ENCODE measurements at places on chromosomes 2 and 18.

DNA sequence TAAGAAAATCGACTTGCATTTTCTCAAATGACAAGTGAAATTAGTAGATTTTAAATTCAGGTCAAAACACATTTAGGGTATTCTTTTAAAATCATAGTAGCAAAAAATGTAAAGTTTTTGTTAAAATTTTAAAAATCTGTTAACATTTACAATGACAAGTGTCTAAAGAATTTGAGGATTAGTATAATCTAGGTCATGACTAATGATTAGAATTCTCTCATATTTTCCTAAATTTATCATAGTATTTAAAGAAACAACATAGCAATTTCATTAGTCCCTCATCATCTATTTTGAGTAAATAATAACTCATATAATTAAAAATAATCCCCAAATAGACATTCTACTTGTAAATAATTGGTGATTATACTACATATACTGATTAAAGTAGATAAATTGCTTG, 23.6 kb downstream of the THUMPD2 start:
- no peak for DNase-seq

GRCh38 chr2:200944467-200945394, 18.7 kb downstream of the ORC2 start:
- no peak for DNase-seq

GRCh38 chr2:53576166-53576565, 191.4 kb upstream of the CHAC2 start:
- no peak for DNase-seq

GRCh38 chr2:169928463-169928864, 101.2 kb downstream of the UBR3 start:
- no peak for DNase-seq

- no peak for DNase-seq
Observed at GRCh38 chr18:71131918-71132317, 843.1 kb downstream of the SOCS6 start.

GRCh38 chr2:216533609-216534008, 35.0 kb downstream of the RPL37A start:
- DNase-seq: no peak

DNA sequence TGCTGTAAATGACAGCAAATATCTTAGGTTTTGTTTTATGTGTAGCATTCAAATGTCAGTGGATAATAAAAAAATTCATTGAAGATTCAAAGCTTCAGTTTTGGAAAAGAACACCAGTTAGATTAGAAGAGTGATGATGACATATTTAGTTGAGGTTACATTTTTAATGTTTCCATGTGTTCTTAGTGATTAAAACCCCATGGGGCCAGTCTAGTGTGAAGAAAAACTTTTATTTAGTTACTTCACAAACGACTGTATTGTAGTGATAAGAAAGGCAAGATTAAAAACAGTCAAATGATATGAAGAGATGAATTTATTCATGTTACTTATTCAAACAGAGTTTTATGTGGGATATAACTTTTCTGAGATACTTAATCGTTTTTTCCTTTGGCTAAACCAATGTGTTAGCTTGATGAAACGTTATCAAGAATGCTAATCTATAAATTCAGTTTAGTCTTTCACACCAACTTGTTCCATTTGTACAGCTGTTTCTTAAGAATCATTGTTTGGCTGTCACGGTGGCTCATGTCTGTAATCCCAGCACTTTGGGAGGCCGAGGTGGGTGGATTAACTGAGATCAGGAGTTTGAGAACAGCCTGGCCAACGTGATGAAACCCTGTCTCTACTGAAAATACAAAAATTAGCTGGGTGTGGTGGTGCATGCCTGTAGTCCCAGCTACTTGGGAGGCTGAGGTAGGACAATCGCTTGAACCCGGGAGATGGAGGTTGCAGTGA, 11.6 kb downstream of the BMPR2 start:
- DNase-seq: no peak

- no peak for DNase-seq
Observed at GRCh38 chr2:148483665-148484064, 160.9 kb upstream of the EPC2 start.

DNA sequence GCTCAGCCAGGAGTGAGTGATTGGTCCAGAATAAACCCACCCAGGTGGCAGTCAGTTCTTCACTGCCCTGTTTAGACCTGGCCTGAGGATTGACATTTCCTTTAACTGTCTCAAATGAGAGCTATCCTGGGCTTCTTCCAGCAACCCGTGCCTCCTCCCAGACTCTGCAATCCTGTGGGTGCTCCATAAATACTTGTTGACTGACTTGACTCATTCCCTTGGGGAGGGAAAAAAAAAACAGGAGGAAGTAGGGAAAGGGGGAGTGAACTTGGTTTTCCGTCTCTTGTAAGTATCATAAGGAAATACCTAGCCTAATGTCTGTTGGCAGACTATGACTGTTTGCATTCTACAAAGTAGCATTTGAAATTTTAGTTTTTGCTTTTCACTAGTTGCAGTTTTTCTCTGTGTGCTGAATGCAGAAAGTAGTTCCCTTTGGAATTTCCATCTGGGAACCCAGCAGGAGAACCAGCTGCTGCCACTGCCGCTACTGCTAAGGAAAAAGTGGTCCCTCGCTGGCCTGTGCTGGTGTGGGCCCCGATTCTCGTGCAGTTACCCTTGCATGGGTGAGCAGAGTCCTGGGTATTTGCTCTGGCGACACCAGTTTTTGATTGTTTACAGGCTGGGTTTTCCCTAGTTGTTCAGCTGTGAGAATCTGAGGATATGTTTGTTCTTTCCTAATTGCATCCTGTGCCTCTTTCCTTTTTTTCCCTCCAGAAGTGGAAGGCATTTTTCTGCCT, 78.8 kb downstream of the TGOLN2 start:
- DNase-seq: no peak

- DNase-seq: no peak
Observed at GRCh38 chr2:122139739-122140420, 384.4 kb downstream of the TSN start.

- no peak for DNase-seq
Observed at GRCh38 chr2:50443868-50444630, 587.9 kb downstream of the NRXN1 start.

GRCh38 chr2:71598526-71598925, 145.2 kb downstream of the DYSF start:
- no peak for DNase-seq

GRCh38 chr2:223591596-223591995, 10.6 kb downstream of the SCG2 start:
- no peak for DNase-seq

GRCh38 chr2:101426822-101427221, 39.5 kb upstream of the CREG2 start:
- DNase-seq: no peak

GRCh38 chr2:162196638-162197037, 44.6 kb upstream of the GCG start:
- DNase-seq: no peak

- DNase-seq: no peak
Observed at GRCh38 chr2:37586663-37587317, 84.7 kb downstream of the CDC42EP3 start.

DNA sequence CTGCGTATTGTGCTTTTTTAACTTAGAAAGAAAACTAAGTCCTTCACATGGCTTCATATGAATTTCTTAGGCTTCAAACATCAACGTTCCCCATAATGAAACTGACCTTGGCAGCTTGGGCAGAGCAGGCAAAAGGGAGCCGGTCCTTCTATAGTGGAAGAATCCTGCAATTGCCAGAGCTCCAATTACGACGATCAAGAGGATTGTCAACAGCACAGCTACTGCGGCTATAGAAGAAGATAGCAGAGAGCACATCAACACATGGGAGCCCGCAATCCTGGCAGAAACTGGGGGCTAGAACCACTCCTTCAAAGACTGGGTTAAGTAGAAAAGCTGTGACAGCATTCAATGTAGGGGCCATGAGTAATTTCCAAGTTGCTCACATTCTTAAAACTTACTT, 69.8 kb downstream of the DHRS9 start:
- no peak for DNase-seq

GRCh38 chr2:239735131-239735828, 289.9 kb downstream of the NDUFA10 start:
- no peak for DNase-seq

GRCh38 chr2:72153924-72154323, 6.3 kb upstream of the CYP26B1 start:
- DNase-seq: no peak

DNA sequence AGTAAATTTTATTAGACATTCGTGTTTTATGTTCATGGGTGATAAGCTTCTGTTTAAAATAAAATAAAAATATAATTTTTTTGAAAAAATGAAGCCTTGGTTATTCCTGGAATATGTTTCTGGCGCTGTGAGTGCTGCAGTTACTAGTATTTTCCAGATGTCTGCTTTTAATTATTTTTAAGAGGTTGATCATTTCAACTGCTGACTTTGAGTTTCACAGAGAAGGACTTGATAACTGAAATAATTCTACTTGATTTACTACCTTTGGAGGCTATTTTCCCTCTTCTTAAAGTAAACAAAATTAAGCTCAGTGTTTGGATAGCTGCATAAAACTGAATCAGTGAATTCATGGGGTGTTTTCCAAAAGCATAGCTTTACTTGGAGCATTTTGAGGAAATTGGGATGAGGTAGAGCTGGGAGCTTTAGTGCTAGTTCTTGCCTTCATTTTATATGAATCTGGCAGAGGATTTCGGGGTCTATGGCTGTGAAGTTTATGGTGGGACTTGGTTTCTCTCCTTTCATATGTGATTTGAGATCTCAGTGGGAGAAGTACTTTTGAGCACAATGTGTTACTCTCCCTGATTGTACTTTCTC, 666.5 kb downstream of the DCDC2C start:
- DNase-seq: no peak

GRCh38 chr2:135037831-135038230, 9.4 kb downstream of the MAP3K19 start:
- no peak for DNase-seq

DNA sequence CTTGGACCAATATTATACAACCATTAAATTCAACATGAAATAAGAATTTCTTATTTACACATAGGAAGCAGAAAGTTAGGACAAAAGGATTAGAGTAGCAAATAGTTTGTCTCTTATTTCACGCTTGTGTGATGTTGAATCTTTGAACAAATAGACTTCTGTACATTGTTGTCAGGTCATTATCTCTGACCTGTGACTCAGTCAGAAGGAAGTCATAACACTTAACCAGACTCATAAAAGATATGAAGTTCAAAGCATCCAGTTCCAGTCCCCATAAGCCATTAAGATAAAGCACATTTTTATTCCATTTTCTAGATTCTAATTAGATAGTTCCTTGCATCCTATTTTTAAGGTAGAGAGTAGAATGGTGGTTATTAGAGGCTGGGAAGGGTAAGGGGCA, 130.8 kb downstream of the UPP2 start:
- no peak for DNase-seq

DNA sequence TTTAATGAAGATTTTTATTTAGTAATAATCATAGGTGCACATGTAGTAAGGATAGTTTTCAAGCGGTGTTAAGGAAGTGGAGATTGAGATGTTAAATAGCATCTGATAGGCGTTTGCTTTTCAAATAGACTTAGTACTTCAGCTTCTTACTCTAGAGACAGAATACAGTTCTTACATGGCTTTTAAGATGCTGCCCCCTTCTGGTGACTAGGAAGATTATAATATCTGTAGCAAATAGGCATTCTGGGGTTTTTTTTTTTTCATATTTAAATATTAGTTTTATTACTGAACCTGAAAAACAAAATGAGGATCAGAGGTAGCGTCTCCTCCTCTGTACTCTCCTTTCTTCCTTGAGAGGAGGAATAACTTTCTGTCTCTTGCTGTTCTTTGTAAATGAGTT, 100.2 kb downstream of the AGAP1 start:
- no peak for DNase-seq

DNA sequence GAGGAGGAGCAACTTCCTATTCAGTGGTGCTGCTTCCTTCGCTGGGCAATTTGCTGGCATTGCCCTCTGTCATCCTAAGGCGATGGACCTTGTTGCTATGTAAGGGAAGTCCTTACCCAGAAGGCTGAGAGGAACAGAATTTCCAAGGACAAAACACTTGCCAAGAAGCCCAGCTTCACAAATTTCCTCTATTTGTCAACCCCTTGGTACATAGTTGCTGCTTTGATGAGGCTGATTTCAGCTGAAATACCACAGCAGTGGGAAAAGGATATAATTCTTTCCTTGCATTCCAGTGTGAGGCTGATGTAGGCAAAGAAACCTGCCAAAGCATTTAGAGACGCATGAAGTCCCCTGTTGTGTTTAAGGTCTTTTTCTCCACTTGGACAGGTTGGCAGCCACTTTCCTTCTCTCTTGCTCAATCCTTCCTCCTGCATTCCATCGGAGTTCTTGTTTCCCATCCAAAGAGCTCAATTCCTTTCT, 16.4 kb upstream of the ST3GAL5 start:
- DNase-seq: no peak

DNA sequence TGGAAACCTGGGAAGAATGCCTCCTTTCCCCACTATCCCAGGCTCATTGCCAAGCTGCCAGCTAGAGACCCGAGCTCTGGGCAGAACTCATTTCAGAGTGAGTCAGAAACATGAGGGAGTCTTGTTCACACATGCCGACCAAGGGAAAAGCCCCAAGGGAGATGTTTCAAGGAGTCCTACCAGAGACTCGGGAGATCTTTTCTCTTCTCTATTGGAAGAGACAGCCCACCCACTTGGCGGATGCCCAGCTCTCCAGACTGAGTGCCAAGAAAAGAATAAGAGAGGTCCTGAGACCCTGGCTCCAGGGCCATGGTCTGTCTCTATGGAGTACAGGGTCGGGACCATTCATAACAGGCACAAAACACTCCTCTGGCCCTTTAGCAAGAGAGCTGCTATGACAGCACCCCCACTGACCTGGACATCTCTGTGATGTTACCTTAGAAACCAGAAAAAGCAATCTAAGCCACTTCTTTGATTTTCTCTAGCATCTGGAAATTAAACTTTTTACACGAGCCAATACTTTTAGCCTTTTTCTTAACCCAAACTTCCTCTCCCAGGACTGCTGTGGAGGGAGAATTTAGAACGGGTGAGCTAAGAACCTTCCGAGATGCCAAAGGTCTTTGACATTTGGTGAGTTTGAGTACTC, 18.5 kb upstream of the IGFBP5 start:
- DNase-seq: no peak

GRCh38 chr2:241316825-241317224, 1.1 kb downstream of the SEPTIN2 start:
- DNase-seq: no peak

DNA sequence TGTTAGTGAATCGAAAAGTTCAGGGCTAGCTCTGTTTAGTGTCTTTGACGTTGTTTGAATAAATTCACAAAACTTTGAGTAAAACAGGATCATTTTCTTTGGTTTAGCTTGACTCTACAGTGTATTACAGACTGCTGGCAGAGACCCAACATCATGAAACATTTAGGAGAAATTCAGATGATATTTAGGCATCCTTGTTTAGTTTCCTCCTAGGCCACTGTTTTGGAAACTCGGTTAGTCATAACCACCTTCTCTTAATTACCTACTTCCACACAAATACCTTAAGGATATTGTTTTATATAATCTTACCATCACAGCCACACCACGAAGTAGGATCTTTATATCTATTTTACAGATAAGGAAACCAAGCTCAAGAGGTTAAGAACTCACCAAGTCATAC, 7.8 kb downstream of the LIMS1 start:
- no peak for DNase-seq

GRCh38 chr18:45282101-45282812, 333.0 kb upstream of the SLC14A2 start:
- no peak for DNase-seq

- no peak for DNase-seq
Observed at GRCh38 chr18:79991494-79991893, 3.1 kb upstream of the TXNL4A start.

GRCh38 chr2:10839813-10840212, 27.2 kb upstream of the PDIA6 start:
- no peak for DNase-seq

Data from stimulated activated CD4-positive, alpha-beta T cell treated with anti-CD3 and anti-CD28 coated beads, Interleukin-15, amount 100 ng/mL, for 1 hour (primary cell).